GM03348 (cell line): ENCODE measurements at places on chromosomes 16 and 17.

DNA sequence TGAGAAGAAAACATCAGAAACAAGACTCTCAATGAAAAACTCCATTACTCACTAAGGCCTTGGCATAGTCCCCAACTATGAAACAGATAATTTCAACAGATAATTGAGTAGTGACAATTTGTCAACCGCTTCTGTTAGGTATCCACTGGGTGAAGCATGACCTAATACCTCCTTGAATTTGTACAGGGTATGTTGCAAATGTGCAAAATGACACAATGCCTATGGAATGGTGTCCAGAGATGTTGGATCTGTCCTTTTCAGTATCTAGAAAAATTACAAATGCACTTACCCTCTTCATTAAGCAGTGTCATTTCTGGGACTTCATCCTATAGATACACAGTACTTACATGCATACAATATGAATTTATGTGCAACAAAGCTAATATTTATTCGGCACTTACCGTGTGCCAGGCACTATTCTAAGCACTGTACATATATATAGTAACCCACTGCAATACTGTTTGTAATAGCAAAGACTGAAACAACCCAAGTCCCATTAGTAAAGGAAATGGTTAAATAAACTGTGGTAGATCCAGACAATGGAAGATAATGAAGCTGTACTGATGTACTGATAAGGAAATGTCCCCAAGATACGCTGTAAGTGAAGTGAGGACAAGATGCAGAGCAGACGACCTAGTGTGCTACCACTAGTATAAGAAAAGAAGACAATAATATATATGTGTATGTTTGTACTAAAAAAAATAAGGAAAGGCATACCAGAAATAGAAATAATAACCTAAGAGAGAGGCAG, 21.4 kb upstream of the SLC6A4 start:
- peak; percentile 53 for DNase-seq

- DNase-seq: peak; percentile 11
These were observed 983 bp downstream of the VAT1L start for GRCh38 chr16:77789085-77790008.

GRCh38 chr17:75913537-75914210, 9.0 kb upstream of the MRPL38 start:
- DNase-seq: no peak

- DNase-seq: peak; percentile 62
These were observed 58.3 kb downstream of the PLD6 start for GRCh38 chr17:17147821-17148220.

GRCh38 chr17:30302241-30302640, 10.5 kb upstream of the BLMH start:
- no peak for DNase-seq

GRCh38 chr16:85869206-85869605, 29.8 kb upstream of the IRF8 start:
- DNase-seq: no peak

GRCh38 chr17:34647511-34647910, 68.1 kb downstream of the TMEM132E start:
- no peak for DNase-seq

GRCh38 chr16:76524356-76524755, 247.2 kb downstream of the CNTNAP4 start:
- no peak for DNase-seq

- no peak for DNase-seq
These were observed 110.7 kb upstream of the FAM20A start for GRCh38 chr17:68711858-68712257.
